Adrenal gland (tissue), 19 donors: ENCODE measurements at places on chromosomes 1 and 21. TPM values are rescaled to one million over a fixed set of nuclear protein-coding genes. Genes with fewer than 3 reads are reported as not detected.

DNA sequence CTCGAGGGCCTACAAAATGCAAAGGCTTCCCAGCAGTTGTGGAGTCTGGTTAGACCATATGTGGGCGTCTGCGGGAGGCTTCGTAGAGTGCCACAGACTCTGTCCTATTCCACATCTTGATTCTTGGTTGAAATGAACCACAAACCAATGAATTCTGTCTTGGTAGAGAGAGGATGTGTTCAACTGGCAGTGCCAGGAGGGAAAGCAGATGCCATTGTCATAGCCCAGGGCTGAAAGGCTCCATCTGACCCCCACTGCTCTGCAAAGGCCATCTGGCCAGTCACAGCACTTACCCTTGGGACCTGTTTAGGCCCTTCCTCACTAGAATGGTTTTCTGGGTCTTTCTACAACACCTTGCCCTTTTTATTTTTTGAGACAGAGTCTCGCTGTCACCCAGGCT, 22.1 kb downstream of the ACOT11 start:
- no peak for DNase-seq
- peaks cover 32% of the 10 kb centered on the region for H3K4me1 ChIP-seq
- no peak overlapping the region for H3K27ac ChIP-seq
- no peaks in the 10 kb centered on the region for H3K27me3 ChIP-seq
- no peak overlapping the region for H3K4me3 ChIP-seq
- no peaks in the 10 kb centered on the region for H3K36me3 ChIP-seq

- no peak overlapping the region for H3K27ac ChIP-seq
- no peaks in the 10 kb centered on the region for H3K4me1 ChIP-seq
- no peak for DNase-seq
- peaks cover 25% of the 10 kb centered on the region for H3K36me3 ChIP-seq
Measured at GRCh38 chr1:236808564-236809130, 13.6 kb downstream of the MTR start.

DNA sequence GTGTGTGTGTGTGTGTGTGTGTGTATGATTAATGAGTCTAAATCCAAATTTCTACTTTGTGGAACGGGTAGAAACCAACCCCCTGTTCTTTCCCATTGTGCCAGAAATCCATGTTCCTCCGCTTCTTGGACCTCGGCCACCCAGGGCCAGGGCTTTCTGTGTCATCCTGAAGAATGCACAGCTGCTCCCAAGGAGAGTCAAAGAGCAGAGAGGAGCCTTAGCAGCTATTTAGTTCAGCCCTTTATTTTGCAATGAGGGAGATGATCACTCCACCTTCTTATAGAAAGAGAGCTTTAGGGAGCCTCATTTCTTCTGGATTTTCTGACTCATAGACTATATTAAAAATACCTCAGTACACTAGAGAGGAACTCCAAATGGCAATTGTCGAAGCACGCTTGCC, 489.3 kb upstream of the VAMP3 start:
- H3K36me3 ChIP-seq: no peaks in the 10 kb centered on the region
- no peak overlapping the region for H3K27ac ChIP-seq

DNA sequence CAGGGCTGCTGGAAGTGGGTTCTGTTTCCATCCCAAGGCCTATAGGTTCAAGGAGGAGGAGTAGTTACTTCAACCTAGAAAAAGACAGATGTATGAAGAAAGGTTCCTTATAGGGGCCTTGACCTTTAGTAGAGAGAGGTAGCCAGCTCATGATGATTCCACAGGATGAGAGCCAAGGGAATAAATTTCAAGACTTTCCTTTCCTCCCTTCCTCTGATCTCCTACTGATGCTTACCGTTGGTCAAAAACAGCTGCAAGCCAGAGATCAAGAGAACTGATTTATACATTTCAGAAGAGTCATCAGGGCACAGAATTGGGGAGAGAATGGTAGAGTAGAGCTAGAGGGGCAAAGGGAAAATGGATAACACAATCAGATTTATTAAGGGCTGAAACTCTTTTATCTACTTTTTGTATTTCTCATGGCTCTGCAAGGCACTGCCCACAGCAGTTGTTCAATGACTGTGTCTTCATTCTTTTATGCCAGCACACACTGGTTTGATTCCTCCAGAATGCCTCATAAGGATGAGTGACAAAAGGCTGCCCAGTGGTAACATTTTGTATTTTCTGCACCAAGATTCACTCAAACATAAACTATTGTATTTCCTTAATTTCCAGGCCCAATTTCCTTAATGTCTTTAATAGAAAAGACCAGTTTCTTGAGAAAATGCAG, 37.4 kb downstream of the AK5 start:
- H3K36me3 ChIP-seq: no peaks in the 10 kb centered on the region
- no peak for DNase-seq
- H3K4me3 ChIP-seq: no peak overlapping the region
- H3K27me3 ChIP-seq: peaks cover 6% of the 10 kb centered on the region
- H3K4me1 ChIP-seq: no peaks in the 10 kb centered on the region
- H3K27ac ChIP-seq: no peak overlapping the region

- no peak overlapping the region for H3K4me3 ChIP-seq
- peak; percentile 48 for DNase-seq
- no peak overlapping the region for H3K27ac ChIP-seq
- H3K27me3 ChIP-seq: no peaks in the 10 kb centered on the region
Measured at GRCh38 chr1:143720087-143721023, 251.4 kb downstream of the FAM72C start.

GRCh38 chr21:21213297-21213696, 215.1 kb downstream of the NCAM2 start:
- H3K27ac ChIP-seq: no peak overlapping the region
- no peaks in the 10 kb centered on the region for H3K36me3 ChIP-seq
- no peak for DNase-seq

Gene TNFRSF4
- 6.9 TPM for polyA plus RNA-seq

Gene MMEL1
- 7.4 TPM for polyA plus RNA-seq
